ENCODE measurements at places on chromosomes 12 and 14. TPM values are rescaled to one million over a fixed set of nuclear protein-coding genes. Genes with fewer than 3 reads are reported as not detected.

Gene TMEM229B
- total RNA-seq = 2.7 TPM

Gene TAS2R10
- 1.7 TPM for total RNA-seq

Gene PRH2
- total RNA-seq = not detected

Gene SLC10A1
- total RNA-seq = not detected

Gene ACRBP
- 3.9 TPM for total RNA-seq

Gene KCNMB4
- 3.9 TPM for total RNA-seq

Gene PLEKHG7
- total RNA-seq = not detected

Gene RPGRIP1
- total RNA-seq = 0.19 TPM

Gene HOXC6
- total RNA-seq = 4.8 TPM

Gene MDGA2
- 1.3 TPM for total RNA-seq

Gene LHX5
- total RNA-seq = not detected
